NCI-H2081 treated with DMSO at 0.1 percent for 48 hours (cell line): ENCODE measurements at places on chromosomes 11 and 22.

- no peak for DNase-seq
Measured at GRCh38 chr11:92894197-92894596, 75.3 kb upstream of the MTNR1B start.

- DNase-seq: no peak
Measured at GRCh38 chr22:20228939-20229272, 39.2 kb downstream of the RTN4R start.

DNA sequence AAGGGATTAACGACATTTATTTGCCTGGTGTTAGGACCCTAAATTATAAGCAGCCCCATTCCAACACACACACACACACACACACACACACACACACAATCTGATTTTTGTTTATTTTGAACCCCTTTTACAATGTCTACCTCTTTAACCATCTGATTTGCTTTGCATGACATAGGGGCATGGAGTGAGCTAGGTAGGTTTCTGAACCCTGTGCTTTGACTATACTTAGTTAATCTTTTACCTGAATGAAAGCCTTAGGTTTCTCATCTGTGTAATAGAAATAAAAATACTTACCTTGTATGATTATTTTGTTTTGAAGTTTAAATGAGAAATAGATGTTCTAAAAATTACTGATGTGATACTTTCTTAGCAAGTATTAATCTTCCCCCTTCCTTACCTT is 94.7 kb upstream of the FOLH1 start:
- DNase-seq: no peak

DNA sequence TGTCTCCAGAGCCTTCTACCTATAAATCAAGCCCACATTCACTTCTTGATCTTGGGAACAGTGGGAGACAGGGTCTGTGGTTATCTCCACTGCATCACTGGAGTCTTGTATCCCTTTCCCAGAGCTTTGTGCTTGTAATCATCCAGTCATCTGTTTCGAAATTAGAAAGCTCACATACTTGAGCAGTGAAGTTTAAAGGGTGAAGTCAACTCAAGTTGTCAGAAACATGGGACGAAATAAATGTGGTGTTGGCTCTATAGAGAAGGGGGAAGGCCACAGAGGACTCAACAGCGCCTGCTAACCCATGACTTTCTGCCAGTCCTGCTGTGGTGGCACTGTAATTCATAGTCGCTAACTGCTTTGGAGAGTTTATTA is 197.5 kb downstream of the DBX1 start:
- DNase-seq: no peak

DNA sequence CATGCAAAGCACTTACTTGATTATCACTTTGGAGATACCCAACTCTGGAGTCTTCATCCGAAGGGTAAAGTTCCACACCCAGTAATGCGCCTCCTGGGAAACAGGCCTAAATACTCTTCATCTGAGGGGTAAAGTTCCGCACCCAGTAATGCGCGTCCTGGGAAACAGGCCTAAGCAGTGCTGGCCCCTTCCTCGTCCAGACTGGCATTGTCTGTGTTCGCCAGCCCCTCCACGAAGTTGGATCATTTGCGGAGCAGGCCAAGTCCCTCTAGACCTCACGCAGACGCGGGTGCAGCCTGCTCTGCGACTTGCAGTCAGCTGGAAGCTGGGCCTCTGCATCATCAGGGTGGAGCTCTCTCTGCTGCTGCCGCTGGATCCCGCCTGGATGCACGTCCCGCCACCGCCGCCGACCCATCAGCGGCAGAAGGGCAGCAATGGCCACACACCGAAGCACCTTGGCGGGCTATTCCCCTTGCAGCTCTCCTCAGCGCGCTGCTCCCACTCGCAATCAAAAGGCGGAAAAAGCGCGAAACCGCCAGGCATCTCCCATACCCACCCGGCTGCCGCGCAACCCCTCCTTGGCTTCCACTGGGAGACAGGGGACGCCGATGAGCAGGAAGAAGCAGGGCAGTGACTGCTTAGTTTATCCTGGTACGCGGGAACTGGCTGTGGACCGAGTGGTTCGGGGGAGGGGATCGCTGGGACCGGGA is 34.1 kb upstream of the GLYATL1 start:
- DNase-seq: no peak

DNA sequence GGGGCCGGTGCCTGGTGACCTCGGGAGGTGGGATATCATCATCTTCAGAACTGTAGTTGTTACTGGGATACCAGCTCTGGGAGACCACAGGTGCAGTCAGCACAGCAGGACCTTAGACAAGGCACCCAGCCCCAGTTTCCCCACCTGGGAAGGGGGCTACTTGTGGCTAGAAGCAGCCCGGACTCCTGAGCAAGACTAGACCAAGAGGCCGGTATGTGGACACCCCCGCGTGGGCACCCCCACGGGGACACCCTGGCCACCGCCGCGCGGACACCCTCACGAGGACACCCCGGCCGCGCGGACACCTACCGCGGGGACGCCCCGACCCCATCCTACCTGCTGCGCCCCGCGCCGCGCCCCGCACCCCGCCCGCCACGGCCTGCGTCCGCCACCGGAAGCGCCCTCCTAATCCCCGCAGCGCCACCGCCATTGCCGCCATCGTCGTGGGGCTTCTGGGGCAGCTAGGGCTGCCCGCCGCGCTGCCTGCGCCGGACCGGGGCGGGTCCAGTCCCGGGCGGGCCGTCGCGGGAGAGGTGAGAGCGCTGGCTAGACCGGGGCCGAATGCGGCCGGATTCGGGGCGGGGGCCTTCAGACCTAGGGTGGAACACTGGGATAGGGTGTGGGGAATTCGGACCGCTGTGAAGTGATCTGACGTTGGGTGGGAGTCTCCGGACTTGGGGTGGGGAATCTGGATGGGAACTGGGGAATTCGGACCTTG is at the start of the genes COMT and TXNRD2:
COMT (plus strand) TSS at position 408 of the 718 bp plus-strand sequence. CDS start 20,755 bp downstream, outside the sequence.
TXNRD2 (minus strand) TSS at position 454 of the 718 bp plus-strand sequence; CDS start at position 439, 15 bp downstream.
- no peak for DNase-seq

- no peak for DNase-seq
Measured at GRCh38 chr11:113317339-113317738, 3.0 kb downstream of the TTC12 start.

DNA sequence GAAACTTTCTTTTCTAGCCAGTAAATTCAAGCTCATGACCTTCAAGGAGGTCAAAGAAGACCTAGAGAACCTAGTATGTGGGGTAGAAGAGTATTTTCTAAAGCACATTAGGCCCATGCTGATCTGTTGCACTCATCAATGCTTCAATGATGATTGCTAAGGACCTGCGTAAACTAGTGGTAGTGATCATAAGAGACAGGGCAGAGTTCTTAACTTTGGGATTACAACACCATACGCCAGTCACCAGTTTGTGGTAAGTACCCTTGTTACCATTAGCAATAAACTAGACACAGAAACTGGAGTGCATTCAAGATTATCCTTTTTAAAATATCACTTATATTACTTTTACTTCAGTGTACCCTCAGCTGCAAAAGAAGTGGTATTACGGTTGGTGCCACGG is 490.3 kb downstream of the BUD13 start:
- no peak for DNase-seq

- DNase-seq: no peak
Measured at GRCh38 chr11:14593671-14594070, 49.9 kb upstream of the PDE3B start.

DNA sequence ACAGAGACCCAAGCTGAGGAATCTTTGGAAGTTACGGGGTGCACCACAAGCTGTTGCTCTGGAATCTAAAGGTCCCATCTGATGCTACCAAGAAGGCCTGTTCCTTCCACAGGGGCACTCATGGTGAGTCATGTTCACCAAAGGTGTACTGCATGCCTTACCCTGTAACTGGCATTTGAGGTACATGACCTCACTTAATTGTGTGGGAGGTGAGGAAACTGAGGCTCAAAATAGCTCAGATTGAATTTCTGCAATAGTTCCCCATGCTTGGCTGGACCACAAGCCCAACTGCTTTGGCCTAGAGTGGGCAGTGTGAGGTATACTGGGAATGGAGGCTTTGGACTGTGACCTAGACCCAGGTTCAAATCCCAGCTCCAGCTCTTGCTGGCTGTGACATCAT is 8.2 kb downstream of the MTFP1 start:
- DNase-seq: no peak

DNA sequence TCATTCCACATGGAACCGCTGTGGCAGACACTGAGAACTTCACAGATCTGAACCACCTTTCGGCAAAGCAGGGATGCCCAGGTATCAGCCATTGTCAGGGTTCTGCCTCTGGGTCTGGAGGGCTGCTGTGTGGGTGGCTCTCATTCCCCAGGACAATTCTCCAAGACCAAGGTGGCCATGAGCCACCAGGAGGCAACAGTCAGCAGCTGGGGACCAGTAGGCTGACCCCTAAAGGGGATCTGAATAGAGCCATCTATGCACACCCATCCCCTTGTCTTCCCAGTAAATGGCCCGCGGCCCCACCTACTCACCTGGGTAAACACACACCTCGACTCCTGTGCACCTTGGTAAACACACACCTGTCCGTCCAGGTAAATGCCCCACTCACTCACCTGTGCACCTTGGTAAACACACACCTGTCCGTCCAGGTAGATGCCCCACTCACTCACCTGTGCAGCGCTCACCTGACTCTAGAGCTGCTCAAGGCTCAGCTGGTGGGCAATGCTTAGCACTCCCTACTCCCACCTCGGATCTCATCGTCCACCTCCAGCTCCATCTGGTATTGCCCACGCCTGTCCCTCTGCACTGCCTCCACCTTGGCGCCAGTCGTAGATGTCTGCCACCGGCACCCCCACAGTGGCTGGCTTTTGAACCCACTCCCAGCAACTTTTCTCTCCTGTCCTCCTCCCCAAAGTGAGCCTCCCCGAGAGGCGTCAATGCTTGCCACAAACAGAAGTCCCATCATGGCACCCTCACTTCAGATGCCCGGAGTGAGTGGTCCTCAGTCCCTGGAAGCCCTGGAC is 10.2 kb downstream of the SLC25A1 start:
- DNase-seq: no peak

DNA sequence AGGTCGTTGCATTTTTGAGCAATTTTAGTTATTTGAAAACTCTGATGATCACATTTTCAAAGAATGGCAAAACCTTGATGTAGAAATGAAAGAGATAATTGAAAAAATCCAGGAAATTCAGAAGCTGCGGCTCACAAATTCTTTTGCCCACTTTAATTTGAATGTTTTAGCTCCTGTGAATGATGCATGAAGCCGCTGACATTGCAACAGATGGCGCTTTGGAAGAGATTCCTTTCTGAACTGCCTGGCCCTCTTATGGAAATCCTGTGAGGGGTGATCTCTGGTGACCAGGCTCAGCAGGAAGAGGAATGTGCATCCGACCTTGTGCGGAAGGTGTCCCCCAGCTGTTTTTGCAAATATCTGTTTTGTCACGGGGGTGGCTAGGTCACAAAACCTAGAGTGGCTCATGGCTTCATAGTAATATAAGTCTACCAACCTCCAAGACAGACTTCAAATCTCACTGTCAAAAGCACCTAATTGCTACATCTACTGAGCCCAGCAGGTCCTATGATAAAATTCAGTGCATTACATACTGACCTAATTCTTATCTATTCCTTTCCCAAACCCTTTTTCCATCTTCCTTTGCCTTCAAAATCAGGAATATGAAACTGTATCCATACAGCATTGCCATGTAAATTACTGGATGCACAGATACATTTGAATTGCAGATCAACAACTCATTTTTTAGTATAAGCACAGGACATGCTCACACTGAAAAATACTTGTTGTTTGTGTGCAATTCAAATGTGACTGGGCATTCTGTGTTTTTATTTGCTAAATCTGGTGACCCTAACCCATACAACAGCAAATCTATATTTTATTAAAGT is 412.7 kb downstream of the ETS1 start:
- no peak for DNase-seq

DNA sequence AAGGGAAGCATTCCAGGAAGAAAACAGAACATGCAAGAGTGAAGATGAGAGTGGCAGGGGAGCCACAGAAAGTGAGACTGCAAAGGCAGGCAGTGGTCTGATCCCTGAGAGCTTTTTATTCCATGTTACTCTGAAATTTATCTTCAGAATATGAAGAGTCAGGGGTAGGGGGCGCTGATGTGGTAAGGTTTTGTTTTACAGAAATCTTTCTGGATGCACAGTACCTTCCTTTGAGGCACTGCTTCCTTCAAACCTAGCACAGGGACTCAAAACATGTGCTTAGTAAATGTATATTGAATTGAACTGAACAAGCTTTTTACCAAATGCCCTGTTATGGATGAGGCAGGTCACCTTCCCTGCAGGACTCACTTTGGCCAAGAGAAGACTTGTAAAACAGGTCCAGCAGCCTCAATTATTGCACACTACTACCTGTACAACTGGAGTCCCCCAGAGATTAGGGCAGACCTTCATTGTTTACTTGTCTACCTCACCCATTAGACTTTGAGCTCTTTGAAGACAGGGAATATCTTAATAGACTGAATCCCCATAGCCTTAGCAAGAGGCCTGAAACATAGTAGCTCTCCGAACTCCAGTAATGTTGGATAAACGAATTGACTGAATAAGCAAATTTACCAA is 2.2 kb downstream of the PAK1 start:
- DNase-seq: no peak

DNA sequence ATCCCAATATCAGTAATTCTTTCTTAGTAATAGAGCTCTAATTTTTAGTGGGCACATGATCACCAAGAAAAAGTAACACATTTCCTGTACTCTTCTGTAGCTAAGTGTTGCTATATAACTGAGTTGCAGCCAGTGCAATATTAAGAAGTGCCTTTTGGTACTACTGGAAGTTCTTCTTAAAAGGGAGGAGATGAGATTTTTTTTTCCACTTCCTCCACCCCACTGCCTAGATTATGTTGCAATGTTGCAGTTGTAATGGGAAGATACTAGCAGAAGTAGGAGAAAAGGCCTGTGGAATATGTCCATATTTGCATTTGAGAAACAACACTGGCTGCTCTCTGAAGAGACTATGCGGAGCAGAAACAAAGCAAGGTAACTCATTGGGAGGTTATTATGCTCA is 280.6 kb upstream of the ANO5 start:
- no peak for DNase-seq

GRCh38 chr11:131685206-131685605 is 314.8 kb downstream of the NTM start:
- DNase-seq: no peak

- no peak for DNase-seq
Measured at GRCh38 chr11:126148317-126148716, 63.1 kb downstream of the RPUSD4 start.

GRCh38 chr11:8709002-8709672 is 26.5 kb downstream of the RPL27A start:
- DNase-seq: no peak

DNA sequence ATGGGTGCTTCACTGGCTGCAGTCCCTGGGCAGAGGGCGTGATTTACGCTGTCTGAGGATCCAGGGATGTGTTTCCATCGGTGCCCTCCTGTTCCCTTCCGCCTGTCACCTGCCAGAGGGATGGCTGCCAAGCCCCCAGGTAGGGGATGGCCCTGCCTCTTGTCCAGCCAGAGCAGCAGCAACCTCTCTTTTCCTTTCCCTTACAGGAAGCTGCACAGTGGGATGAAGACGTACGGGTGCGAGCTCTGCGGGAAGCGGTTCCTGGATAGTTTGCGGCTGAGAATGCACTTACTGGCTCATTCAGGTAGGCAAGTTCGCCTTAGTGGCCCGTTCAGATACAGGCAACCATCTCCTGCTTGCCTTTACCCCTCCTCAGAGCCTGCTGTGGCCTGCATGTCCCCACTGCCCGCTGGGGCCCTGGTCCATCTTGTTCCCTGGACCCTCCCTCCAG is 96.6 kb downstream of the ZBTB16 start:
- no peak for DNase-seq

GRCh38 chr11:72629266-72629665 is 45.0 kb downstream of the PDE2A start:
- DNase-seq: no peak

GRCh38 chr11:118996926-118997626 is 862 bp upstream of the CENATAC start:
- no peak for DNase-seq
